ENCODE measurements at places on chromosomes 2 and 18. TPM values are rescaled to one million over a fixed set of nuclear protein-coding genes. Genes with fewer than 3 reads are reported as not detected.

EHD3 gene
- total RNA-seq: 17.4 TPM

ALLC gene
- not detected for total RNA-seq

ZNF532 gene
- 51.6 TPM for total RNA-seq

NYAP2 gene
- total RNA-seq: under 0.01 TPM

OTOS gene
- not detected for total RNA-seq

SATB2 gene
- 54.5 TPM for total RNA-seq

SERPINB7 gene
- total RNA-seq: 0.36 TPM

EPB41L3 gene
- total RNA-seq: 0.88 TPM

POTEI gene
- total RNA-seq: not detected
